Ovary (tissue), 10 donors: ENCODE measurements at places on chromosomes 4 and X.

- DNase-seq: no peak
Observed at GRCh38 chrX:1248331-1249061, 20.1 kb upstream of the CSF2RA start.

GRCh38 chr4:5609306-5610007, 98.9 kb downstream of the EVC2 start:
- DNase-seq: no peak

GRCh38 chrX:11704725-11705495, 39.2 kb upstream of the ARHGAP6 start:
- no peak for DNase-seq

DNA sequence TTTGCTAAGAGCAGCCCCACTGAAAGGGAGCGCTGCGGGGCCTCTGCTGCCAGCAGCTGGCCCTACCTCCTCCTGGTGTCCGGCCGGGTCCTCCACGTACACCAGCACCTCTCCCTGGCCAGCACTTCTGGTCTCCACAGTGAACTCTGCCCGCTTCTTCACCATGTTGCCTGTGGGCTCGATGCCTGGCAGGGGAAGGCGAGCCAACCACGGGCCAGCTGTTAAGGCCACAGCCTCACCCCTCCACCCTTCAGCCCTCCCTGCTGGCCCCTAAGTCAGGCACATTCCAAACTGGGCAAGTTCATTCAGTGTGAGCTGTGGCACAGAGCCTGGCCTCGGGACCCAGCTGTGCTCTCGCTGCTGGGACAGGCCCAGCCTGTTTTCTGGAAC, 7.8 kb downstream of the FLNA start:
- no peak for DNase-seq

GRCh38 chr4:162891788-162892707, 274.6 kb downstream of the NAF1 start:
- no peak for DNase-seq

DNA sequence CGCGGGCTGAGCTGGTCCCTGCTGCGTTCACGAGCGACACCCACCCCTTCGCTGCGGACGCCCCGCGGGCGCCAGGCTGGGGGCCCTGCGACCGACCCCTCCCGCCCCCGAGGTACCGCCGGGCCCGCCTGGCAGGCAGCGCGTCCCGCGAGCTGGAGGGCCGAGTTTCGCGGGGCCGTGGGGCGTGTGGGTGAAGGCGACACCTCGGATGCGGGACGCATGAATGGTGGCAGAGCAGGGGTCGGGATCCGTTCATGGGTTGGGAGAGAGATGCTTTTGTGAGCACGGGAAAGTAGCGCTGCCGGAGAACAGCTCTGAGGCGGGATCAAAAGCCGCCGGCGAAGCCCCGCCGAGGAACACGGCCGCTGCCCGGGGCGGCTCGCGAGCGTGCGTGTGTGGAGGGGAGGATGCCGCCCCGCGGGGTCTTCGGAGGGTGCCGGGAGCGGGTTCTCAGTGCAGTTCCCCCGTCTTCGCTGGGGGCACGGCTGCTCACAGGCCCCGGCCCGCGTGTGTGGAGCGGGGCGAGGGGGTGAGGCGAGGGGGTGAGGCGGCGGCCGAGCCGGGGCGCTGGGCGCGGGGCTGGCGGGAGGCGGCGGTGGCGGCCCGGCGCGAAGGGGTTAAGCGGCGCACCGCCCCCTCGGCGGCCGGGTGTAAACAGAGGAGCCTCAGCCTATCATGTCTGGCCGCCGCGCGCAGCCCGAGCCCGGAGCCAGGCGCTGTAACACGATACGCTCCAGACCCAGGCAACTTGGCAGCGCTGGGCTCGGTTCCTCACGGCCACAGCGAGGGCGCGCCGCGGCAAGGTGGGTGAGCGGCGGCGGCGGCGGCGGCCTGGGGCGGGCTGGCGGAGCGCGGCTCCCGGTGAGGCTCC, 205.3 kb downstream of the TENM3 start:
- peak; percentile 93 for DNase-seq

- no peak for DNase-seq
Observed at GRCh38 chr4:55469979-55470378, 74.2 kb downstream of the TMEM165 start.

DNA sequence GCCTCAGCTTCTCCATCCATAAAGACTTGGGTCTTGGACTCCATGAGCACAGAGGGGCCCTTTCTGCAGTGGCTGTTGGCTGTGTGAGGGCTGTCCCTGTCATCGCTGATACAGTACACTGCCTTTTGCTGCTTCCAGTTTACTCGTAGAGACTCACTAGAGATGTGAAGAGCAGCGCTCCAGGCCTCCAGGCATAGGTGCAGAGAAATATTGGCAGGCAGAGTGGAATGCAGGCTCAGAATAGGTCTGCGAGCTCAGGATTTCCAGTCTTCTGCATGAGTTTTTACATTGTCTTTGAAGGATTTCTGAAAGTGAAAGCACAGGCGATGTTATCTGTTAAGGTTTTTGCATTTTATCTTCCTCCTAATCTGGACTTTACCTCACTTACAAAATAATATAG, 97.4 kb downstream of the AASDH start:
- no peak for DNase-seq

GRCh38 chr4:173436771-173437265, 37.9 kb upstream of the SCRG1 start:
- DNase-seq: no peak

GRCh38 chr4:8461616-8462015, 21.0 kb downstream of the TRMT44 start:
- no peak for DNase-seq

- no peak for DNase-seq
Observed at GRCh38 chr4:4541040-4541631, 712 bp downstream of the STX18 start.

- DNase-seq: no peak
Observed at GRCh38 chr4:138458751-138459150, 216.6 kb upstream of the SLC7A11 start.

- no peak for DNase-seq
Observed at GRCh38 chr4:152342293-152342692, 193.6 kb downstream of the FBXW7 start.

DNA sequence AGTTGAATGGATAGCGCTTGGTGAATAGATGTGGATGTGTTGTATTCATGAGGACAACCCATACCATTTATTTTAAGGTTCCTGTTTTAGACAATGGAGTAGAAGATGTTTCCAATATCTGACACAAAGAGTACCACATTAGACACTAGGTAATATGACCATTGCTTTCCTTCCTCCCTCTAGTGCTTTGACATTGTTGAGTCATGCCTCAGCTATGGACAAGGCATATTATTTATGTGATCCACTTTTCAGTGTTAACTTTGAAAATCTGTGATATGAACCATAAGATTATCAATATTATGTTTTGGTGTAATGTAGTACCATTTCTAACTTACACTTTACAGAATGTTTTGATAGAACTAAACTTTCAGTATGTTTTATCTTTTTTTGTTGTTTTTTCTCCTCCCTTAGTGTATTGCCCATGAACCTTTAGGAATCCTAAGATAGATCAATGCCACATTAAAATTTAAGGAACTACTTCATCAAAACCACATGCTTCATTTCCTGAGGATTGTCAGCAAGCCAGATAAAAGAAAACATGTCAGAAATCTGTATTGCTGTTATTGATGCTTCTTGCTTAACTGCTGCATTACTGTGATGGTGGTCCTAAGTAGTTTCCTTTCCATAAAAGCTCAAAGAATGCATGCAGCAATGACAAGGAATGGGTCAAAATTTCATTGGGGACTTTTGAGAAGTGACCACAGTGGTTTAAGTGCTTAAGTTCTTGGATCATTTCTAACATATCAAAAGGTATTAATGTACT, 105.0 kb downstream of the PCDH7 start:
- DNase-seq: no peak

DNA sequence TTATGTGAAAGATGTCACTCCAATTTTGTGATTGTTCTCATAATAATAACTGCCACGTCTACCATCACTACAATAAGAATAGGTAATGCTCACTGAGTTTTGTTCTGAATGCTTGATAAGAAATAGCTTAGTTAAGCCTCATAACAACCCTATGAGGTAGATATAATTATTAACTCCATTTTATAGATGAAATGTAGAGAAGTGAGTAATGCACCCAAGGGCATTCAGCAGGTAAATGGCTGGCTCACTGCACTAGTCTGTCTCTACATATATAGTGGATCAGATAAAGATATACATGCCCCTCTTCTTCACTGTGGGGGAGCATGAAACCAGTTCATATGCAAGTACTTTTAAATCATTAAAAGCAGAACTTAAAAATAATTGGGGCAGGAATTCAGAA, 65.8 kb upstream of the SLC4A4 start:
- no peak for DNase-seq

- DNase-seq: no peak
Observed at GRCh38 chr4:40308528-40309122, 26.5 kb upstream of the CHRNA9 start.

DNA sequence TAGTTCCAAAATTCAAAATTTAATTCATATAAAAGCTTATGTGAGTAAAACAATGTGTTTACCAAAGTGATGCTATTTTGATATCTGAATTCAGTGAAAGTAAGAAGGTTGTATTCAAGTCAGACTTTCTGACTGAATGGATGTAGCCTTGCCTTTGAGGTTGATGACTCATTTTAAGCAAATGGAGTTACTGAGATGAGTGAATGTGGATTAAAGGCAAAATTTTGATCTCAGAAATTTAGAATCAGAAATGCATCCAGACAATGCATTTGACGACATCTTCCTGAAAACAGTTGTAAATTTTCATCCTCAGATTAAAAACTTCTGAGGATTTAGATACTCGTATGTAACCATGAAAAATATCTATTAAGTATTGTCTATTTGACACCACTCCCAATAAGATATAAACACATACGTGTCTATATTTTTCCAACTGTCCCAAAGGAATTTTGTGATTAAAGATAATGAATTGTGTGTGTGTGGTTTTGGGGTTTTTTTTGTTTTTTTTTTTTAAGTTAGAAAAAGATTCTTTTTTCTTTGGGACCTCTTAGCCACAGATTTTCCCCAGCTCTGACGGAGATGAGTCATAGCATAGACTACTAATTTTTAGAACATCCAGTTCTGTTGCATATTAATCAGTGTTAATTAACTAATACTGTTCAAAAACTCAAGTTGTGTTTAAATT, 34.4 kb downstream of the NFKB1 start:
- no peak for DNase-seq

GRCh38 chr4:120902925-120903324, 19.6 kb downstream of the PRDM5 start:
- DNase-seq: no peak

- no peak for DNase-seq
Observed at GRCh38 chr4:145014365-145014764, 83.6 kb downstream of the ANAPC10 start.

DNA sequence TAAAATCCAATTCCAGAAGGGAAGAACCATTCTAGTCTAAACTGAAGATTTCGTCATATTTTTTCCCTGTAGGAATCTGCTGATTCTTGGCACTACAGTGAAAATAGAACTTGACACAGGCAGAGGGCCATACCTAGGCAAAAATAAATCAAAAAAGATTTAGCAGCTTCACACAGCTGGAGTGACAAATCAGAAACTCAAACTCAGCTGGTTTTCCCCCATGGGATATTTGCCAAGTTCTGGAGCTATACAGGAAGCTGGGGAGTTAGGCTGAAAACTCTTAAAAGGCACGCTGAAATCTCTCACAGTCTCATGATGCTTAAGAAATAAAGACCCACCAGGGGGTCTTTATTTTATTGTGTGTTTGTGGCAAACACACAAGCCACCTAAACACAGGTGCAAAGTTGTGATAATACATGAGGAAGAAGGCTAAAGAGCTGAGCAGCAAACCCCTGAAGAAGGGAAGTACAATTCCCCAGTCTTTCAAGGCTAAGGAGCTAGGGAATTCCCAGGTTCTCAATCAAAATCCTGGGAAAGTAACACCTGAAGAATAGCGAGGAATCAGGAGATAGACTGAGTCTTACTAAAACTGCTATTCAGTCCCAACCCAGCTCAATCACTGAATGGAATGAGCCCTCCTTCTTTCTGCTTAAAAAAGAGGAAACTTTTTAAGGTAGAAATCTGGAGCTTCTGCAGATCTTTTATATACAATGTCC, 32.1 kb upstream of the BEND2 start:
- no peak for DNase-seq

GRCh38 chrX:56994375-56995270, 718 bp downstream of the SPIN3 start:
- no peak for DNase-seq

DNA sequence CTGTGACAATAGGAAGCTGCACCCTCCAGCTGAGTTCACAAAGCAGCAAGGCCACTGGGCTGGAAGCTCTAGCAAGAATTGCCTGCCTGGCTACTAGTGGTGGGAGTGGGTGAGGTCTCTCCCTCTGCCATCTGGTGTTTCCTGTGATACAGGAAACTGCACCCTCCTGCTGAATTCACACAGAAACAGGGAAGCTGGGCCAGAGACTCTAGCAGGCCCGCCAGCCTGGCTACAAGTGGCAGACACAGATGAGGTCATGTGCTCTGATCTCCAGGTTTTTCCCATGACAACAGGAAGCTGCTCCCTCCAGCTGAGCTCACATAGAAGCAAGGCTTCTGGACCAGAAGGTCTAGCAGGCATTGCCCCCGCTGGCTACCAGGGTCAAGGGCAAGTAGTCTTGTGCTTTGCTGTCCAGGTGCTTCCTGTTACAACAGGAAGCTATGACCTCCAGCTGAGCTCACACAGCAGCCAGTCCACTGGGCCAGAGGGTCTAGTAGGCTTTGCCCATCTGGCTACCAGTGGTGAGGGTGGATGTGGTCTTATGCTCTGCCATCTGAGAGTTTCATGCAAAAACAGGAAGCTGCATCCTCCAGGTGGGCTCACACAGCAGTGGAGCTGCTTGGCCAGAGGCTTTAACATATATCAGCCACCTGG, 41.5 kb upstream of the ZXDA start:
- DNase-seq: peak; percentile 13

- no peak for DNase-seq
Observed at GRCh38 chr4:174591243-174592021, 69.1 kb upstream of the HPGD start.

GRCh38 chr4:139665079-139665689, 435 bp upstream of the MGST2 start:
- no peak for DNase-seq

- no peak for DNase-seq
Observed at GRCh38 chr4:14379183-14379582, 623.1 kb upstream of the CPEB2 start.

GRCh38 chr4:177271915-177272766, 37.5 kb upstream of the NEIL3 start:
- no peak for DNase-seq

DNA sequence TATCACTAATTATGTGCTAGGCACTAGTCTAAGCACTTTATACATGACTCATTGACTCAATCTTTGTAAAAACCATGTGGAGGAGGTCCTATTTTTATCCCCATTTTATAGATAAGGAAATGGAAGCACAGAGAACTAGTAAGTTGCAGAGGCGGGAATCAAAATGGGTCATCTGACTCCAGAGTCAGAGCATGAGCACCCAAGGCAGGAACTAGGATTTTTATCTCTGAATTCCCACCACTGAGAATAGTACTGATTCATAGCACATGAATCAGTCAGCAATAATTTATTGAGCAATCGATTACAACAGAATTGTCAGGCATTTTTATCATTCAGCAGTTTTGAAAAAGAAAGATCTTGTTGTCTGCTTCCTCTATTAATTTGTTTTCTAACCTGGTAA, 19.3 kb downstream of the SCARB2 start:
- no peak for DNase-seq
